ENCODE measurements at places on chromosomes 3 and 15.

DNA sequence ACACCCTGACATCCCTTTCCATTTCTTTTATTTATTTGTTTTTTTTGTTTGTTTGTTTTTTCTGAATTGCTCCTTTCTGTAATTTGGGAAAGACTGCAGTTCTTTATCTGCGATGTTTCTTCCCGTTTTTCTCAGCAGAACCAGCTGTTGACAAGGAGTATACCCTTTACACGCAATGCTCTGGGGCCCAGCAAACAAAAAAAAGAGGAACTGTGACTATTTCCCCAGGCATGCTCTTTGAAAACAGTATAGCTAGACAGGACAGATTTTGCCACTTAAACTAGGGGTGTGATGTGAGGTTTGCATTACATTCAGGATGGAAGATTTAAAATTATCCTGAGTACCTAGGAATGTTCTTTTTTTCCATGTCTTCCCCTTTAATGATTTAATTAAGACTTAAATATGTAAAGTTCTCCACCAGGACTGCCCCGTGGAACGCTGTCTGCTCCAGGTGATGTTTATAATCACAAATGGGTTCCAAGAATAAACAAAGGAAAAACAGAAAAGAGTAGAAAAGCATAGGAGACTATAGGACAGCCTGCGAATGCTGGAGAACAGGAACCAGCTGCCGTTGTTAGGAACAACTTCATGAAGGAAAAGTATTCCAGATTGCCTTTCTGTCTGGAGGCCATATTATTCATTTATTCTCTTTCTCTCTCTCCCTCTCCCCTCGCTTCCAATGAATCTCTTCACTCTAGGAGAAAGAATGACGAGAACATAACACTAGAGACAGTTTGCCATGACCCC, 43.3 kb downstream of the TGFBR2 start:
- peak; percentile 49 for DNase-seq

- no peak for DNase-seq
Observed at GRCh38 chr3:54660714-54661132, 267.1 kb downstream of the LRTM1 start.

GRCh38 chr3:126105691-126106187, 21.8 kb upstream of the SLC41A3 start:
- no peak for DNase-seq

GRCh38 chr15:97745481-97746071, 214.9 kb upstream of the ARRDC4 start:
- DNase-seq, result no peak

Measured in HFFc6 (cell line).